ENCODE measurements at places on chromosomes 3 and 15.

- H3K4me3 ChIP-seq: no peak overlapping the region
- no peak overlapping the region for H3K27ac ChIP-seq
- DNase-seq: no peak
- H3K4me1 ChIP-seq: no peaks in the 10 kb centered on the region
Observed at GRCh38 chr15:48440084-48440483, 108.9 kb downstream of the DUT start.

DNA sequence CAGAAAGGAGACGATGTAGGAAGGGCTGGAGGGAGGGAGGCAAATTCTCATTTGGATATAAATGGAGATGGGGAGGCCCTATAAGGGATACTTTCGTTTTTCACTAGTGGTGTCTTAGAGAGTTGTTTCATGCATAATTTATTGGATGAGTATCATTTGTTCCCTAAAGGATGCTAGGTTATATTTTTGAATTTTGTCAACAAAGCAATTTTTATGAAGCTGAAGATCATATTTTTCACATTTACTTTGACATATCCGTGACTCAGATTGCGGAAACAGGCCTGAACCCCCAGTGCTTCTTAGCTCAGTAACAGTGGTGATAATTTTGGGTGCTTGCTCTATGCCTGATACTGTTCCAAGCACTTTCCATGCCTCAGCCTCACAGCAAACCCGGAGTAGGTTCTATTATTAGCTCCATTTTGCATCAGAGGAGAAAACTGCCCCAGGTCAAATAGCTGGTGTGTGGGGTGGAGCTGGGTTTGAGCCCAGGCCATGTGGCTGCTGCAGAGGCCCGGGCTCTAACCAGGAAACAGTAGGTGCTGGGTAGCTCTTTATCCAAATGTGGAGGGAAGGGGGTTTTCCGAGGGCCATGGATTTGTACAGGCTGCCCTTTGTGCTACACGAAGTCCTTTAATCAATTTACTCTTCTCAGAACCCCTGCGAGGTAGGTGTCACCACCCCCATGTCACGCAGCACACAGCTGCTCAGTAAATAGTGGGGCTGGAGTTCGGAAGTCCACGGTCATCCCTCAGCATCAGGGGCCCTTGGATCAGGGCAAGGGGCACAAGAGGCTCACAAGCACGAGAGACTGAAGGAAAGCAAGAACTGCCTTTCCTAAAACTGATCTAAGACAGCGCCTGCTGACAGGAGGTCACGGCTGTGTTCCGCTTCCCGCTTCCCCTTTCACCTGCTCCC, 99.1 kb downstream of the SLC49A4 start:
- DNase-seq: no peak
- H3K4me1 ChIP-seq: peaks cover 16% of the 10 kb centered on the region
- H3K27ac ChIP-seq: no peak overlapping the region
- no peaks in the 10 kb centered on the region for H3K36me3 ChIP-seq
- H3K4me3 ChIP-seq: no peak overlapping the region

- H3K4me3 ChIP-seq: no peak overlapping the region
- H3K27ac ChIP-seq: no peak overlapping the region
- no peaks in the 10 kb centered on the region for H3K4me1 ChIP-seq
- no peaks in the 10 kb centered on the region for H3K27me3 ChIP-seq
- no peak for DNase-seq
- H3K36me3 ChIP-seq: no peaks in the 10 kb centered on the region
Observed at GRCh38 chr15:69820819-69821218, 276.9 kb downstream of the TLE3 start.

DNA sequence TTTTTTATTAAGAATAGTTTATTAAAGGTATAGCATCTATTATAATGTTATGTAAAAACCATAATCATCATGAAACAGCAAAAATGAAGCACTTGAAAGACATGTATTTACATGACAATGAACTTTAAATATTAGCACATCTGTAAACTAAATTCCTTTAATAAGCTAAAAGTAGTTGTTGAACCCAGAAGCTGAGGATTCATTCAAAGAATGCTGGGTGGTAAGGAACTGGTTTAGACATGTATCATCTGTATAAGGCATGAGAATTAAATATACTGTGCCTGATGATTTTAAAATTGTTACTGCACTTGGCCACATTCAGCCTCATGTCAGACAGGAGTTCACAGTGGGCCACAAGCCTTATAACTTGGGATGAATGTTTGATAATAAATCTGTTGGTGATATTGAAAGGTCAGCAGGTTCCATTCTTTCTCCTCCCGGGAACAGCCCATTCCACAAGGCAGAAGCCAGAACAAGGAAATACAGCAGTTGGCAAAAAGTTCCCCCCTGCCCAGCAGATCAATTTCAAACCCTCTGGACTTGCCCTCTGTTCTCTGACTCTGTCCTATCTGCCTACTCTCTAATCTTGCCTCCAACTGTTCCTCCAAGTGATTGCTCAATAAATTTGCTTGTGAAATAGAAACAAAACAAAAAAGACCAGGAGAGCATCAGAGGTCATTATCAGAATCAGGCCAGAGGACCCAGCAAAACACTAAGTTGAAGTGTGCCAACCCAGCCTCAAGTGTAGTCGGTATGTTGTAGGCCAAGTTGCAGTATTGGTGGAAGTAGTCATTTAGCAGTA, 49.8 kb upstream of the TEX264 start:
- no peak overlapping the region for H3K4me3 ChIP-seq
- H3K27ac ChIP-seq: no peak overlapping the region
- H3K36me3 ChIP-seq: peaks cover 3% of the 10 kb centered on the region
- no peak for DNase-seq

DNA sequence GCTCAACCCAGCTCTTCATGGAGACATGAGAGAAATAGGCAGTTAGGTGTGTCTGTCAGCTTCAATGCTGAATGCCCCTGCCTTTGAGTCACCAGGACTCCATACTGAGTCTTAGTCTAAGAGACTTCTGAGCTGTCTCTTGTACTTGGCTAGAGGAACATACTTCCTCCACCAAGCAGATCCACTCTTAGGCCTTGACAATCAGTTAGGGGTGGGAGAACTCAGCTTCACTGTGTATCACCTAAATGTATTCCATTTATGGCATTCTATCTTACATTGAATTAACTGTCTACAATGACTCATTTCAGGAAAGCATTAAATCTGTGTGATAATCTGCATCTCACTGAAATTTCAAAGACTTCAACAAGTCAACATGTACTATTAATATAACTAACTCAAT, 66.0 kb downstream of the STAC start:
- no peak overlapping the region for H3K4me3 ChIP-seq
- no peak overlapping the region for H3K27ac ChIP-seq
- H3K36me3 ChIP-seq: peaks cover 17% of the 10 kb centered on the region
- H3K27me3 ChIP-seq: no peaks in the 10 kb centered on the region
- no peaks in the 10 kb centered on the region for H3K4me1 ChIP-seq

- H3K4me1 ChIP-seq: peaks cover 2% of the 10 kb centered on the region
- no peak for DNase-seq
- H3K36me3 ChIP-seq: no peaks in the 10 kb centered on the region
- H3K27ac ChIP-seq: no peak overlapping the region
- no peaks in the 10 kb centered on the region for H3K27me3 ChIP-seq
Observed at GRCh38 chr3:46904303-46905212, 27.0 kb downstream of the PTH1R start.

- DNase-seq: no peak
- no peaks in the 10 kb centered on the region for H3K36me3 ChIP-seq
- no peaks in the 10 kb centered on the region for H3K4me1 ChIP-seq
- H3K27me3 ChIP-seq: no peaks in the 10 kb centered on the region
- no peak overlapping the region for H3K4me3 ChIP-seq
- no peak overlapping the region for H3K27ac ChIP-seq
Observed at GRCh38 chr15:54347082-54347827, 369.0 kb downstream of the UNC13C start.

DNA sequence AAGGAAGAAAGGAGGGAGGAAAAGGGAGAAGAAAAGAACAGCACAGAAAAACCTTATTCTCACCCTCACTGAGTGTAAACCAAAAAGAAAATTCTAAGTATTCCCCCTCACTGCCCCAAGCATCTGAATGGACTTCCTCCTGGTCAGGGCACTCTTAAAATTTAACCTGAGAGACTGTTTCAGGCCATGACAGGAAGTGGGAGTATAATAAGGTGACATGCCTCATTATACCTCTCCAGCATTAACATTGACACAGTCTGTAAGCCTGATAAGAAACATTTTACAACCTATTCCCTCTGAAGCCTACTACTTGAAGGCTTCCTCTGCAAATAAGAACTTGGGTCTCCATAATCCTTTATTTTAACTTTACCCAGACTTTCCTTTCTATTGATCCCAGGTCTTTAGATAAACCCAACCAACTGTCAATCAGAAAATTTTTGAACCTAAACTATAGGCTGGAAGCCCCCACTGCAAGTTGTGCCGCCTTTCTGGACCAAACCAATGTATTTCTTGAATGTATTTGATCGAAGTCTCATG, 41.7 kb downstream of the SLCO2A1 start:
- H3K27ac ChIP-seq: no peak overlapping the region
- no peak overlapping the region for H3K4me3 ChIP-seq
- H3K27me3 ChIP-seq: no peaks in the 10 kb centered on the region
- peaks cover 47% of the 10 kb centered on the region for H3K4me1 ChIP-seq
- DNase-seq: no peak

DNA sequence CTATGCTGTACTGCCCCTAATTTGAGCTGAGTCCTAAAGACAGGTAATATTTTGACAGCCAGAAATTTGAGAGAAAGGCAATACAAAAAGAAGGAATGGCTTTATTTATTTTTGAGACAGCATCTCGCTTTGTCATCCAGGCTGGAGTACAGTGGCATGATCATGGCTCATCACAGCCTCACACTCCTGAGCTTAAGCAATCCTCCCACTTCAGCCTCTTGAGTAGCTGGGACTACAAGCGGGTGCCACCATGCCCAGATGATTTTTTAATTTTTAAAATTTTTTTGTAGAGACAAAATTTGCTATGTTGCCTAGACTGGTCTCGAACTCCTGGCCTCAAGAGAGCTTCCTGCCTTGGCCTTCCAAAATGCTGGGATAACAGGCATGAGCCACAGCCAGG, 77.4 kb upstream of the SLC4A7 start:
- H3K4me1 ChIP-seq: no peaks in the 10 kb centered on the region
- no peaks in the 10 kb centered on the region for H3K36me3 ChIP-seq
- no peak overlapping the region for H3K27ac ChIP-seq
- no peaks in the 10 kb centered on the region for H3K27me3 ChIP-seq
- no peak overlapping the region for H3K4me3 ChIP-seq

DNA sequence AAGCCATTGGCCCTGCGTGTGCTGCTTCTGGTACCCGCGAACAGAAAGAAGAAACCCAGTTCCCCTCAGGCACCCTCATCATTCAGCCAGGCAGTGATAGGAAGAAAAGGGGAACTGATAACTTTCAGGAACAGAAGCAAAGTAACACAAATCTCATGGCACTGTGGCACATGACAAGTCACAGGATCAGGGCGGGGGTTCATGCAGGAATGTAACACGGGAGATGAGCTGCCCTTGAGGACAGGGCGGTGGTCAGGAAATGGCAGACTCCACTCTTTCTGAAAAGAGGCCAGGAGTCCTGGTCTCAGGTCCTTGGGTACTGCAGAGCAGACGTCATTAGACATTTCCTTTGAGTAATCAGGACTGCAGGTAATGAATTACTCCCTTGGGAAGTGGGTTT, 95.5 kb downstream of the CCNL1 start:
- no peak overlapping the region for H3K4me3 ChIP-seq
- no peaks in the 10 kb centered on the region for H3K4me1 ChIP-seq
- no peaks in the 10 kb centered on the region for H3K36me3 ChIP-seq
- DNase-seq: peak; percentile 67
- H3K27ac ChIP-seq: no peak overlapping the region
- no peaks in the 10 kb centered on the region for H3K27me3 ChIP-seq

GRCh38 chr3:86239946-86240345, 751.0 kb downstream of the VGLL3 start:
- H3K4me1 ChIP-seq: no peaks in the 10 kb centered on the region
- H3K36me3 ChIP-seq: no peaks in the 10 kb centered on the region
